ENCODE measurements at places on chromosomes 4 and X.

DNA sequence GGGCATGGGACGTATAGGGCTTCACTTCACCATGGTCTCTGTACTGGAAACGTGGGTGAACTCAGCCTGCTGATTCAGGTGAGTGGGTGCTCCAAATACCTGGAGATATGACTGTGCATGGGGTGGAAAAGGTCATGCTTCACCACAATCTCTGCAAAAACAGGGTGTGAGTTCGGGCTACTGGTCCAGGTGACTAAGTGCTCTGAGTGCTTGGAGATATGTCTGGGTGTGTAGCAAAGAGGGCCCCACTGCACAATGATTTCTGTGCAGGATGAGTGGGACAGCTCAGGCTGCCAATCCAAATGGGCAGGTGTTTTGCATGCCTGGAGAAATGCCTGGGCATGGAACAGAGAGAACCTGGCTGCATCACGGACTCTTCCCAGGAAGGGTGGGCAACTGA lies 11.2 kb upstream of the CPXCR1 start:
- no peaks in the 10 kb centered on the region for H3K4me1 ChIP-seq
- H3K27ac ChIP-seq = no peak overlapping the region
- H3K36me3 ChIP-seq = no peaks in the 10 kb centered on the region
- H3K27me3 ChIP-seq = no peaks in the 10 kb centered on the region
- no peak for DNase-seq

DNA sequence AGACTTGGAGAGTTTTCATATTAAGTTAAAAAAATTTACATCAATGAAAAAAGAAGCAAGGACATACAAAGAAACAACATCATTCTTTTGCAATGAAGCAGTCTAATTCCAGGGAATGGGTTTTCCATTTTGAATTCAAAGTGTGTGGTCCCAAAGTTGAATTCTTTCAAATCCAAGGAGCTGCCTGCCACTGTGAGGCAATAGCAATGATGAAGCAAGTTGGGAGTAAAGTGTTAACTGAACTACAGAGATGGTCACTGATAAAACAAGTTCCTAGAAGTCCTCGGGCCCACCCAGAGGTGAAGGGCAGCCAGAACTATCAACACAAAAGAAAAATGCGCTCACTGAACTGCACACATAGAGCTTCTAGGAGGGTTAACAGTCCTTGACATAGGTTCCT lies 115.9 kb downstream of the RAB28 start:
- H3K36me3 ChIP-seq = peaks cover 29% of the 10 kb centered on the region
- DNase-seq = no peak
- no peak overlapping the region for H3K27ac ChIP-seq
- H3K27me3 ChIP-seq = no peaks in the 10 kb centered on the region

GRCh38 chr4:39124885-39125599 lies 57.3 kb upstream of the WDR19 start:
- H3K27me3 ChIP-seq = no peaks in the 10 kb centered on the region
- no peak overlapping the region for H3K4me3 ChIP-seq
- no peak for DNase-seq
- peaks cover 16% of the 10 kb centered on the region for H3K36me3 ChIP-seq

DNA sequence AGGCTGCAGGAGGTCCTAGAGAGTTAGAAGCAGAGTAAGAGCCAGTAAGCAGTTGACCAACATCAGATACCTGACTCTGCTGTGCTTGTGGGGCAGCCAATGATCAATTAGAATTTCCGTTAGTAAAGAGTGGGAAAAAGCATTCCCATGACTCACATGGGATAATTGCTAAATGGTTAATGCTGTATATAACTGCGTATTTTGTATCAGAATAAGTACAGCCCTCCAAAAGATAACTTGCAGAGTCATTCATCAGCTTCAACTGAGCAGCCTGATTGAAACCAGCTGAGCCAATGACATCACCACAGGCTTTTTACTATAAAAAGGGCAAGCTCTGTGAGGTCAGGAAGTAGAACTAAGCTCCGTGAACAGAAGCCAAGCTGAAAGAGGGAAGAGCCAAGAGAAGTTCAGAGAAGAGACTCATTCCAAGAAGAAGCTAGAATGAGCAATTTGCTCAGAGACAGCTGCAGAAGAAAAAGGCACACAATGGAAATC lies 67.9 kb downstream of the PPP3CA start:
- peaks cover 46% of the 10 kb centered on the region for H3K4me1 ChIP-seq
- no peak overlapping the region for H3K27ac ChIP-seq
- peaks cover 3% of the 10 kb centered on the region for H3K36me3 ChIP-seq
- H3K27me3 ChIP-seq = no peaks in the 10 kb centered on the region

DNA sequence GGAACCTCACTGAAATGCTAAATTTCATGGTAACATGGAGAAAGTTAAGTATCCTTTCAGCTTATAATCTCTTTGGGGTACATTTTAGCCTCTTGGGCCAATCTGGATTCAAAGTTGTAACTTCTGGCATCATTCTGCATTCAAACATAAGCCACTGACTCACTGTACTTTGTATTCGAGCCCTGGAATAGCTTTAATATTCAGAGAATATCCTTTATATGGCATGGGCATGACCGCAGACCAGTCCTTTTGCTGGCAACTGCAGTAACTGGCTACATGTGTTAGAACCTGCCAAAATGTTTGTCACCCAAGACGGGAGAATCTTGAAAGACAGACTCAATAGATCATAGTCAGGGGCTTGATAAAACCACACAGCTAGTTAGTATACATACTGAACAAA lies 3.3 kb downstream of the GASK1B start:
- peaks cover 18% of the 10 kb centered on the region for H3K27me3 ChIP-seq
- H3K4me3 ChIP-seq = no peak overlapping the region
- H3K36me3 ChIP-seq = no peaks in the 10 kb centered on the region
- H3K4me1 ChIP-seq = no peaks in the 10 kb centered on the region
- no peak overlapping the region for H3K27ac ChIP-seq
- DNase-seq = no peak

- DNase-seq = no peak
- H3K27me3 ChIP-seq = no peaks in the 10 kb centered on the region
- H3K4me3 ChIP-seq = no peak overlapping the region
Measured at GRCh38 chrX:13373431-13374187, 53.8 kb upstream of the ATXN3L start.

DNA sequence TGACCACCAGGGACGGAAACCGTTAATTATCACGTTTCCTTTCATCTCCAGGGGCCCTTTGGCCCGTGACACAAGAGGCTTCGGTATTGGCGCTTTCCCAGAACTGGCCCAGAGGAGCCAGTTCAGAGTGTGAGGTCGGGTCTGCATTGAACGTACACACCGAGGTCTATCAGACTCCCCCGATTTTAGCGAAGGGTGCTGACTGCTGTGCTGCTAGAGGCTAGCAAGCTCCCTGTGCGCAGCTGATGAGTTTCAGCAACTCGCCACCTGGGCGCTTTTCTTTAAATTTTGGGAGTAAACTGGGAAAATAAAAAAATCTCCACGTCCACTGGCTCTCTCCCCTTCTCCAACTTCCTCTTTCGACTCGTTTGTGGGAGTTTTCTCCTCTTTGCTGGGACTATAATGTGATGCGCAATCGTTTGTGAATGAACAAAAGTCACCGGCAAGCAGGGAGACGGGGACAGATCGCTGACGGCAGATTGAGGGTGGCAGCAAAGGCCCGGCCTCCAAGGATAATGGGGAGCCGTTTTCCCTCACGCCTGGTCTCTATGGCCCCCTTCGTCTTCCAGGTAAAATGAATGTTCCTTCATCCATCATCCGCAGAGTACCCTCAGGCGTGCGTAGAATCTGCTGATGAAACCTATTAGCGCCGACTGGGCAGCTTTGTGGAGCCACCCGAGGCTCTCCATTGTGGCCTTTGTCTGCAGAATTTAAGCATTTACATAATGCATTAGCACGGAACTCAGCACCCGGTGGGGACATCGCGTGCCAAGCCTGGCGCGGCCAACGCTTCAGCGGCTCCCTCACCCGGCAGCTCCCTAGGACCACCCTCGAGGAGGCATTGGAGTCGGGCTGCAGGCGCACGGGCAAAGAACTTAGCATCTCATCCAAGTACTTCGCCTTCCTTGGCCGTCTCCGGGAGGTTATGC lies 1.6 kb upstream of the LRAT start:
- peaks cover 53% of the 10 kb centered on the region for H3K27me3 ChIP-seq
- DNase-seq = no peak
- no peak overlapping the region for H3K27ac ChIP-seq
- peaks cover 24% of the 10 kb centered on the region for H3K4me1 ChIP-seq
- peak overlapping the region; percentile 53 for H3K4me3 ChIP-seq

DNA sequence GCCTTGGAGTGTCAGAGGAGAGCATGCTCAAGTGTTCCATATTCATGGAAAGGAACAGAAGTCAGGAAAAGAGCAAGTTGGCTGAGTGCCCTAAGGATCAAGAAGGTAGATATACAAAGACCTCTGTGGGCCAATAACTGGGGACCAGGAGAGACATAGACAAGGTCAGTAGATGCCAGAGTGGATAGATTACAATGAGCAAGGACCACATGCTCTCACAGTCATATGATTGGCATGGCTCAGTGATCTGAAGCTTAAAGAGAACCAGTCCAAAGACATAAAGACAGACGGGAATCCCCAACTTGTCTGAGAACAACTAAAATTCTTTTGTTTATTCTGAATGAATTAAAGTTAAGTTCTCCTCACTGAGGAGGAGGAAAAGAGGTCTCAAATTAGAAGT lies 289.7 kb downstream of the HS3ST1 start:
- H3K36me3 ChIP-seq = no peaks in the 10 kb centered on the region
- no peak overlapping the region for H3K27ac ChIP-seq
- H3K4me1 ChIP-seq = no peaks in the 10 kb centered on the region

GRCh38 chr4:17771284-17771908 lies 10.0 kb downstream of the FAM184B start:
- no peak overlapping the region for H3K4me3 ChIP-seq
- H3K27me3 ChIP-seq = peaks cover 5% of the 10 kb centered on the region
- H3K4me1 ChIP-seq = no peaks in the 10 kb centered on the region
- H3K27ac ChIP-seq = no peak overlapping the region
- H3K36me3 ChIP-seq = no peaks in the 10 kb centered on the region

- no peak for DNase-seq
- H3K4me3 ChIP-seq = peak overlapping the region; percentile 91
- peak overlapping the region; percentile 98 for H3K27ac ChIP-seq
- H3K36me3 ChIP-seq = peaks cover 18% of the 10 kb centered on the region
- peaks cover 29% of the 10 kb centered on the region for H3K4me1 ChIP-seq
Measured at GRCh38 chr4:145177906-145178538, 2.4 kb downstream of the OTUD4 start.

DNA sequence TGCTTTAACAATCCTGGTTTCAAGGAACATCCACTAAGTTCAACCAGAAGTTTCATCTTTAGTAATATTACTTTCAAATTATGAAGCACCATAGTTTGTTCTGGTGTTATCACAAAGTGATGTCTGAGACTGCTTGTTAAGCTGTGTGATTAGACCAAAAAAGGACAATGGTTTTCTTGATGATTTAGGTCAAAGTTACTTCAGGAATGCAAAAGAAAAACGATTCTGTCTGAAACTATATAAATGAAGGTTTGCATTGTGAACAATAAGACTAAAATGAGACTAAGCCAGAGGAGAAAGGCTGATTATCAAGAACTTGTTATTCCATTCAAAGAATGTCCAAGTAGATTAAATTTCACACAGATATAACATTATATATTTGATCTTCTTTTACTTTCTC lies 122.4 kb upstream of the ETNPPL start:
- DNase-seq = no peak
- H3K4me1 ChIP-seq = no peaks in the 10 kb centered on the region
- H3K4me3 ChIP-seq = no peak overlapping the region
- no peaks in the 10 kb centered on the region for H3K36me3 ChIP-seq
- no peak overlapping the region for H3K27ac ChIP-seq

- no peaks in the 10 kb centered on the region for H3K27me3 ChIP-seq
- no peak overlapping the region for H3K4me3 ChIP-seq
- H3K4me1 ChIP-seq = no peaks in the 10 kb centered on the region
- H3K36me3 ChIP-seq = peaks cover 5% of the 10 kb centered on the region
- DNase-seq = no peak
Measured at GRCh38 chr4:188661502-188661901, 522.3 kb downstream of the TRIML1 start.

- no peak overlapping the region for H3K27ac ChIP-seq
- H3K27me3 ChIP-seq = no peaks in the 10 kb centered on the region
- H3K4me1 ChIP-seq = no peaks in the 10 kb centered on the region
- no peaks in the 10 kb centered on the region for H3K36me3 ChIP-seq
Measured at GRCh38 chr4:163544407-163545038, 50.0 kb downstream of the TMA16 start.

GRCh38 chr4:40957281-40957680 lies 207.5 kb downstream of the NSUN7 start:
- no peaks in the 10 kb centered on the region for H3K4me1 ChIP-seq
- H3K36me3 ChIP-seq = no peaks in the 10 kb centered on the region
- peaks cover 4% of the 10 kb centered on the region for H3K27me3 ChIP-seq
- H3K4me3 ChIP-seq = no peak overlapping the region

GRCh38 chr4:1014291-1015167 lies 3.1 kb downstream of the FGFRL1 start:
- no peaks in the 10 kb centered on the region for H3K36me3 ChIP-seq
- DNase-seq = no peak
- H3K4me3 ChIP-seq = peak overlapping the region; percentile 67
- H3K4me1 ChIP-seq = peaks cover 13% of the 10 kb centered on the region
- no peaks in the 10 kb centered on the region for H3K27me3 ChIP-seq
- H3K27ac ChIP-seq = no peak overlapping the region

DNA sequence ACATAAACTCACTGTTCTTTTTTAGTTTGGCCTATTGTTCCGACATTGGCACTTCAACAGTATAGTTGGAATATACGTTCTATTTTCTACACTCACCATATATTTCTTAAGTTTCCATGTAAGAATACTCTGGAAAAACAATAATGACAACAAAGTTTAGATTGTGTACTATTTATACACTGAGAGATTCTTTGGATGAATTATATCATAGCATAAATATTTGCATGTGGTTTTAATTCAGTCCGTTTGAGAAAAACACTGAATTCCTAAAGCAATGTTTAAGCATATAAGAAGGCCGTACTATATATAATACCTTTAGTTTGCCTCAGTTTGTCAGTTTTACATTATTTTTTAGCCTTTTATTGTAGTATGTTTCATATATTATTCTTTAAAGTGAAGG lies 82.4 kb downstream of the RAP1GDS1 start:
- DNase-seq = no peak
- H3K4me3 ChIP-seq = no peak overlapping the region
- no peak overlapping the region for H3K27ac ChIP-seq
- no peaks in the 10 kb centered on the region for H3K27me3 ChIP-seq

- H3K4me3 ChIP-seq = no peak overlapping the region
- H3K27ac ChIP-seq = no peak overlapping the region
- H3K36me3 ChIP-seq = no peaks in the 10 kb centered on the region
- peaks cover 38% of the 10 kb centered on the region for H3K27me3 ChIP-seq
- DNase-seq = no peak
Measured at GRCh38 chr4:158170691-158171561, 1.9 kb downstream of the GASK1B start.

DNA sequence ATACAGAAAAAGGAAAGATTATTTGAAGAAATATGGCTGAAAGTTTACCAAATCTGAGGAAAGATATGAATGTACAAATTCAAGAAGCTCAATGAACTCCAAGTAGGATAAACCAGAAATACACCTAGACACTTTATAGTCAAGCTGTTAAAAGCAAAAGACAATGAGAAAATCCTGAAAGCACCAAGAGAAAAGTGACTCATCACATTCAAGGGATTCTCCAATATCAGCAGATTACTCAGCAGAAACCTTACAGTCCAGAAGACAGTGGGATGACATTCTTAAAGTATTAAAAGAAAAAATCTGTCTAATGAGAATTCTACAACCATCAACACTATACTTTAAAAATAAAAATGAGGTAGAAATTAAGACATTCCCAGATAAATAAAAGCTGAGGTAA lies 223.8 kb upstream of the ZCCHC13 start:
- no peak for DNase-seq
- no peak overlapping the region for H3K4me3 ChIP-seq
- no peaks in the 10 kb centered on the region for H3K4me1 ChIP-seq
- H3K27ac ChIP-seq = no peak overlapping the region
- H3K27me3 ChIP-seq = no peaks in the 10 kb centered on the region

GRCh38 chrX:3320471-3321046 lies 25.9 kb downstream of the MXRA5 start:
- H3K27me3 ChIP-seq = no peaks in the 10 kb centered on the region
- H3K4me1 ChIP-seq = no peaks in the 10 kb centered on the region
- DNase-seq = no peak
